ENCODE measurements at places on chromosomes 12 and 14.

DNA sequence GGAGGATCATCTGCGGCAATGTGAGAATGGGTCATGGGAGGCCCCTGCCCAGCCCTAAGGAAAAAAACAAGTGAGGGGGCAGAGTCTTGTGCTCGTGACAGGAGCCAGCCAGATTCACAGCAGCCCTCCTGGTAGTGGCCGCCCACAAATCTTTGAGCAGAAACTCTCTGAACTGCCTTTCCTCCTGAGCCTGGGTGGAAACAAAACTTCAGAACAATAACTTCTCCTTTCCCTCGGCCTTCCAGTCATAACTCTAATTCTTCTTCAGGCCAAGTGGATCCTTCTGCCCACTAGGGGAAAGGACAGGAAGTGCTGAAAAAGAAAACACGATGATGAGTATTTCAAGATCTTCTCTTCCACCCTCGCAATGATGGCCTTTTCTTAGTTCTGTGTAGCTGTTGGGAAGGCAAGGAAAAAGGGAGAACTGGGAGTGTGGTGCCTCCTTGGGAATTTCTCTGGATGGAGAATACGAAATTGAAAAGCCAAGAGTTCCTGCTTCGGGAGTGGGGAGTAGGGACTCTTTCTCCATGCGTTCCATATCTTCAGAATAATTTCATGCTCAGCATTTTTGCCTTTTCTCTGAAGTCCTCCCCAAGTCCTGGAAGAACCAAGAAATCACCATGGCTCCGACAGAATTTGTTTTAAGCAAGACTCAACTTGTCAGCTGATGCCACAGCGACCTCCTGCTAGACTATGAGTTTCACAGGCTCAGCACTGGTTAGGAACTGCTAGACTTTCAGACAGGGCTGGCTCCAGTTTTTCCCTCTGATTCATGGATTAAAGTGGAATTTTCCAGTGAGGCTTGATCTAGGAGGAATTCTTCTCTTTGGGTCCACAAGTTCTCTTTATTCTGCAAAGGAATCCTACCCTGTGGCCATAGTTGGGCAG is 188.9 kb downstream of the CAND1 start:
- DNase-seq, result no peak

- no peak for DNase-seq
Measured at GRCh38 chr12:90712671-90713070, 242.3 kb downstream of the CCER1 start.

- DNase-seq, result no peak
Measured at GRCh38 chr12:56373515-56373914, 10.9 kb upstream of the APOF start.

DNA sequence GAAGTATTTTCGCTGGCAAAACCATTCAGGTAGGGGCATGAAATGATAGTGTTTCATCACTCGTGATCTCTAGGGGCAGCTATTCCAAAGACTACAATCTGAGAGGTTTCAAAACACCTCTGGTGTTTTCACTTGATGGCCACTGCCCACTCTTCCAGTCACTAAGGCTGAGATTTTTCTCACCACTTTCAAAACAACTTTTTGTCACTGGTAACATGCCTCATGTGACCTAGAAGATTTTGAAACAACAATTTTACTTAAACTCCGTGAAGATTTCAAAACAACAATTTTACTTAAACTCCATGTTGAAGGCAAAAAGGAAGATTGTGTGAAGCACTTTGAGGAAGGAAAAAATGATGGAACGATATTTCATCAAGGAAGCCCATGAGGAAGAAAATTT is 1.2 kb upstream of the IRAK3 start:
- DNase-seq, result no peak

DNA sequence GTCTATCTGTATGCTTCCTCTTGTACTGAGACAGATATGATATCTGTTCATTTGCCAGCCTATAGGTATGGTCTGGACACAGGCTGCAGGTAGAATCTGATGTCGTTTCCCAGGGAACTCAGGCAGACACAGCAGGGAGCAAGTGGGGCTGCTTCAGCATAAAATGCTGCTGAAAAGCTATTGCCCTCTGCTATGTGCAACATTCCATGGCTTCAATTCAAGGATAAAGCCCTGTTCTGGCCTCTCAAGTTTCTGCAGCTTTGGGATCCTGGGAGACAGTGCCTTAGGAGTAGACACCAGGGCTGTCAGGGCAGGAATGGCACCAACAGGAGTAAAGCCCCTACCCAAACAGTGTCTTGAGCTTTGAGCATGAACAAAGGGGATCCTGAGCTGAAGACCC is 173.5 kb downstream of the SLC41A2 start:
- no peak for DNase-seq

GRCh38 chr14:51539571-51540037 is 112.1 kb upstream of the FRMD6 start:
- no peak for DNase-seq

DNA sequence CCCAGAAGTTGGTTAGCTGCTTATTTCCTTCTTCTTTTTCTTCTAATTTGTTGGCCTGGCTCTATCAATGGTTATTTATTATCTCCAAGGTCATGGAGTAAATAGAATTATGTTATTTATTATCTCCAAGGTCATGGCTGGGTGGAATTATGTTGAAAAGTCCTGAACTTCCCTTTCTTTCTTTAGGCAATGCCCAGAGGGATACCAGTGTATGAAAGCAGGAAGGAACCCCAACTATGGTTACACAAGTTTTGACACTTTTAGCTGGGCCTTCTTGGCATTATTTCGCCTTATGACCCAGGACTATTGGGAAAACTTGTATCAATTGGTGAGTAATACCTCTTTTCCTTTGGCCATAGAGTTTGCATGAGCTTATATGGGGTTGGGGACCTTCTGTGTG is 111.6 kb downstream of the SCN8A start:
- no peak for DNase-seq

Measured in NCI-H82 (cell line).